ENCODE measurements at places on chromosomes 3 and 15. TPM values are rescaled to one million over a fixed set of nuclear protein-coding genes. Genes with fewer than 3 reads are reported as not detected.

GRCh38 chr3:176974279-176974678 is 223.0 kb downstream of the TBL1XR1 start:
- DNase-seq, result no peak

- DNase-seq, result no peak
Measured at GRCh38 chr3:14175383-14176037, 2.9 kb downstream of the XPC start.

Gene INSYN1
- total RNA-seq, result 1.0 TPM

Gene CLDN18
- not detected for total RNA-seq

Gene ZPLD1
- total RNA-seq, result not detected

GRCh38 chr15:99431661-99432091 is 134.1 kb upstream of the MEF2A start:
- peak; percentile 71 for DNase-seq

GRCh38 chr3:83941990-83942745 is 1016.6 kb upstream of the CADM2 start:
- DNase-seq, result no peak

- DNase-seq, result no peak
Measured at GRCh38 chr3:24741506-24741905, 246.9 kb upstream of the THRB start.

GRCh38 chr15:41284427-41285177 is 47.8 kb downstream of the OIP5 start:
- no peak for DNase-seq

GRCh38 chr3:108566599-108566998 is 22.6 kb downstream of the CIP2A start:
- no peak for DNase-seq

- DNase-seq, result no peak
Measured at GRCh38 chr3:117660941-117661817, 951.6 kb downstream of the TUSC7 start.

Gene PPP1R14D
- total RNA-seq, result not detected

Gene AGBL1
- not detected for total RNA-seq

DNA sequence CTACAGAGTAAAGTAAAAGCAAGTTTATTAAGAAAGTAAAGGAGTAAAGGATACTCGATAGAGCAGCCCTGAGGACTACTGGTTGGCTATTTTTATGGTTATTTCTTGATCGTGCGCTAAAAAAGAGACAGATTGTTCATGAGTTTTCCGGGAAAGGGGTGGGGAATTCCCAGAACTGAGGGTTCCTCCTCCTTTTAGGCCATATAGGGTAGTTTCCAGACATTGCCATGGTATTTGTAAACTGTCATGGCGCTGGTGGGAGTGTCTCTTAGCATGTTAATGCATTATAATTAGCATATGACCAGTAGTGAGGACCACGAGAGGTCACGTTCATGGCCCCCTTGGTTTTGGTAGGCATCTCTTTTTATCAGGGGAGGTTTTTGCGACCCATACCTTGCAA is 213.1 kb downstream of the OSBPL10 start:
- DNase-seq, result no peak

- DNase-seq, result no peak
Measured at GRCh38 chr15:59553879-59554735, 57.5 kb upstream of the GCNT3 start.

DNA sequence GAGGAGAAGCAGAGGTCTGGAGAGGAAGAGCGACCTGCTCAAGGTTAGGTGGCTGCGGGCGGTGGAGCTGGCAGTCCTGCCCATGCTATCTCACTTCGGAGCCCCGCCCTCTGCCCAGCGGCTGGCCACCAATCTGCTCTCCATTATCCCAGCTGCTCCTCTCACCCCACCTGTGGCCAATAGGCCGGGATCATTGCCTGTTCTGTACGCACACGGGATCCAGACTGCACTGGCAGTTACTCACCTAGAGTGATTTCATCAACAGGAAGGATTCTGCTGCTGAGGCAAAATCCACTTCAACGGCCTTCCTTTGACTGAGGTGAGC is 100.6 kb downstream of the TLE3 start:
- DNase-seq, result peak; percentile 49

Gene SLCO2A1
- 79.5 TPM for total RNA-seq

DNA sequence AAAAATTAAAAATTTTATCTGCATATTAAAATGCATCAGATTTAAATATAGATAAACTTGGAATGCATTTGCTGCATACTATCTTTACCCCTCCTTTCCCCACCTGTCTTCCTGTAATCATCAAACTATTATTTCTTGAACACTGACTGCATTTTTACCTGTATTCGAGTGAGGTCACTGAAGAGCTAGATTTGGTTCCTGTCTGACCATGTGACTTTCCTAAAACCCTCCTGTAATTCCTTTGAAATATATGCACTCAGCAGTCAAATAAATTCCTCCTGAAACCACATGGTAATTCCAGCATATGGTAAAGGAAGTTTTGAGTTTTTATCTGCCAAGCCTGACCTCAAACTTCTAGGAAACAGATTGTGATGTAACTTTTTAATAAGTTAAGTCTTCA is 445.6 kb upstream of the FRG2C start:
- no peak for DNase-seq

Gene LRRC57
- 17.2 TPM for total RNA-seq

Gene BFSP2
- total RNA-seq, result 4.1 TPM

DNA sequence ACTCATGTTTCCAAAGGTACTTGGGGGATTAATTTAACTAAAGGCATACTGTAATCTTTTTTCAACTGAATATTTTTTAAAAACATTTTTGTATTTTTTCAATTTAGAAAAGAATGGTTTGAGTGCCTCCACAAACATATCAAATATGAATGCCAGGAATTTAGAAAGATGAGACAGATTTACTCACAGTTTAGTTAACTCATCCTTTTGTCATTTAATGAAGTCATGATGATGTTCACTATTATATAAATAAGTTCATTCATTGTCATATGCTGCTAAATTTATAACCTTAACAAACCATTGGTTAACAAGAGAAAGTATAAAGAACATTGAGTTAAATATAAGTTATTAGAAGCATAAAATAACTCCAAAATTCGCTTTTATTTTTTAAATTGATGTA is 50.0 kb downstream of the FGF7 start:
- DNase-seq, result no peak

Gene GRIP2
- total RNA-seq, result 3.7 TPM

GRCh38 chr3:184733971-184734608 is 22.2 kb upstream of the MAGEF1 start:
- DNase-seq, result peak; percentile 12

Measured in spleen (tissue), 13 donors.